SIG-M5 (cell line): ENCODE measurements at places on chromosomes 2 and 18.
A peak's percentile ranks its signal among the peaks of the same experiment; 100 is the strongest.

- no peak for DNase-seq
Measured at GRCh38 chr18:49519101-49519971, 32.3 kb upstream of the C18orf32 start.

- DNase-seq, result no peak
Measured at GRCh38 chr2:229150317-229150716, 120.8 kb downstream of the PID1 start.

GRCh38 chr2:86788881-86789686, 1.6 kb downstream of the CD8A start:
- no peak for DNase-seq

- no peak for DNase-seq
Measured at GRCh38 chr2:7471185-7471584, 554.0 kb downstream of the RNF144A start.

GRCh38 chr2:34853646-34854045, 1254.5 kb upstream of the FAM98A start:
- DNase-seq, result no peak

- no peak for DNase-seq
Measured at GRCh38 chr2:158741625-158742024, 53.5 kb upstream of the DAPL1 start.

- DNase-seq, result peak; percentile 90
Measured at GRCh38 chr18:11981192-11981542, at the start of gene IMPA2. Gene IMPA2, plus strand, starts transcription at chr18:11981507. Its CDS starts 163 bp downstream, at chr18:11981670.

DNA sequence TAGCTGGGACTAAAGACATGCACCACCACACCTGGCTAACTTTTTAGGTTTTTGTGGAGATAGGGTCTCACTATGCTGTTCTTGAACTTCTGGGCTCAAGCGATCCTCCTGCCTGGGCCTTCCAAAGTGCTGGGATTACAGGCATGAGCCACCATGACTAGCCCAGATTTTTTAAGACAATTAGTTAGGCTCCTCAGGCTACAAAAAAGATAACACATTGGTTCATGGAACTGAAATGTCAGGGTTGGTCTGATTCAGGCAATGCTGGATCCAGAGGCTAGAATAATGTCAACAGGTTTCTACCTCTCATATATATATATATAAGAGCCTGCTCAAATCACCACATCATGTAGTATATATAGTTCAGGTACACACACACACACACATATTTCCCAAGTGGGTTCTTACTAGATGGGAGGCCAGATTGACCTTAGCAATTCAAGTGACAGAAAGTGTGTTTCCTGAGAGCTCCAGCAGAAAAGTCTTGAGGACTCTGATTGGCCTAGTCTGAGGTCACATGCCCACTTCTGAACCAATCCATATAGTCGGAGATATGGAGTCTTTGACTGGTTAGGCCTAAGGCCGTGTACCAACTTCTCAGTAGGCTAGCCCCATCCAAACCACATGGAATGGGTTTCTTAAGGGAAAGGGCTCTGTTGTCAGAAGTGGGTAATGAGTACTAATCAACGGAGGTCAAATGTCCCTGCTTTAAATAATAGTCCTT, 72.6 kb upstream of the LAPTM4A start:
- DNase-seq, result no peak

DNA sequence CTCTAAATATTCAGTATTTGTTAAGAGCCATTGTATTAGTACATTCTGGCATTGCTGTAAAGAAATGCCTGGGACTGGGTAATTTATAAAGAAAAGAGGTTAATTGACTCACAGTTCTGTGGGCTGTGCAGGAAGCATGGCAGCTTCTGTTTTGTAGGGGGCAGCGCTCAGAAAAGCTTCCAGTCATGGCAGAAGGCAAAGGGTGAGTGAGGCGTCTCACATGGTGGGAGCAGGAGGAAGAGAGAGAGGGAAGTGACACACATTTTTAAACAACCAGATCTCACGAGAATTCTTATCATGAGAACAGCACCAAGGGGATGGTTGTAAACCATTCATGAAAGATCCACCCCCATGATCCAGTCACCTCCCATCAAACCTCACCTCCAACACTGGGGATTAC, 13.8 kb upstream of the CCDC102B start:
- DNase-seq, result no peak

DNA sequence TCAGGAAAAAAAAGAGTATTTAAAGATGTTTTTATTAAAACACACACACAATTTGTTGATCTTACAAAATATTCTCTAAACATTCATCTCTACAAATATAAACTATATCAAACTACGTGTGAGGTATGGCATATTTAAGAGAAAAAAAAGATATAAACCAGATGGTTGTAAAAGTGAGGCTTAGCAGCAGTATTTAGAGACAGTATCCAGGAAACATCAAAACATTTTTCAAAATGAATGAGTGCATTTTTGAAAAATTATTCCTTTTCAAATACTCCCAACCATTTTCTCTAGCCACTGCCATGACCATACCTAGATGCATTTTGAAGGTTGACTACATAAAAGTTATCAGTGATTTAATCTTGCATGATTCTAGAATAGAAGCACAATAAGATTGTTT, 38.2 kb upstream of the RAB27B start:
- no peak for DNase-seq

DNA sequence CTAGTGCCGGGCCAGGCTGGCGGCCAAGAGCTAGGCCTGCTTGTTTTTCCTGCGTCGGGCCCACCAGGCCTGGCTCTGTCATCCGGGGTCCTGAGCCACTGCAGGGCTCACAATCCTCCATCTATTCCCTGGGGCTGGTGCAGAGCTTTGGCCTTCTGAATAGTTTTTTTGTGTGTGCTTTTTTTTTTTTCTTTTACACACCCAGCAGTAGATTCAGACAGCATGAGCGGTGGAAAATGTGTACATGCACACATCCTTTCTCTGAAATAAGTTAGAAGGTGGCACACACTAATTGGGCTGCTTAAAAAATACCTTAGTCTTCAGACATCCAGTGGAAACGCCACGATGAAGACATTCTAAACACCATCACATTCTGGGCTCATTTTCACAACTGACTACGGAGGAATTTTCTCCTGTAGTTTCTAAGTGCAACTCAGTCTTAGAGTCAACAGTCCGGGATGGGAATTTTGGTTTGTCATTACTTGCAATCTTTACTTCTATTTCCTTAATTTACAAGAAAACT, 6.1 kb downstream of the ZFP36L2 start:
- DNase-seq, result no peak

- peak; percentile 33 for DNase-seq
Measured at GRCh38 chr2:96241900-96242611, 23.7 kb downstream of the TMEM127 start.

- DNase-seq, result no peak
Measured at GRCh38 chr2:160612266-160612856, 118.8 kb upstream of the RBMS1 start.

GRCh38 chr2:98445683-98446581, 1.3 kb downstream of the INPP4A start:
- no peak for DNase-seq

- DNase-seq, result no peak
Measured at GRCh38 chr2:240688553-240688919, 3.1 kb upstream of the AQP12A start.

DNA sequence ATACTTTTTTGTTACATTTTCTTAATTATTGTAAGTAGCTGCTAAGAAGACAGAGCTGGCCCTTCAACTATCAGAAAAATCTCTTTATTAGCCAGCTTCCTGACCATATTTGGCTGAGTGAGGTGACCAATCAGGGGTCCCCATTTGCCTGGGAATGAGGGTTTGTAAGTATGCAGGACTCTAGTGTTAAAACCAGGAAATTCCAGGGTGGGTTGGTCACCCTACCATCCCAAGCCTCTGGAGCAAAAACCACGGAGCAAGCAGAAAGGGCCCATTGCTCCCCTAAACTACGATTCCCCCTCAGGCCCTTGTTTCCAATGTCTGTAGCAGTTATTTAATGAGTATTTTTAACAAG, 165.6 kb upstream of the NCKAP5 start:
- no peak for DNase-seq

GRCh38 chr18:50518787-50519546, 40.9 kb upstream of the MAPK4 start:
- no peak for DNase-seq
